ENCODE measurements at places on chromosomes 6 and 20.

- no peak for DNase-seq
Measured at GRCh38 chr6:138537106-138537505, 37.8 kb upstream of the NHSL1 start.

DNA sequence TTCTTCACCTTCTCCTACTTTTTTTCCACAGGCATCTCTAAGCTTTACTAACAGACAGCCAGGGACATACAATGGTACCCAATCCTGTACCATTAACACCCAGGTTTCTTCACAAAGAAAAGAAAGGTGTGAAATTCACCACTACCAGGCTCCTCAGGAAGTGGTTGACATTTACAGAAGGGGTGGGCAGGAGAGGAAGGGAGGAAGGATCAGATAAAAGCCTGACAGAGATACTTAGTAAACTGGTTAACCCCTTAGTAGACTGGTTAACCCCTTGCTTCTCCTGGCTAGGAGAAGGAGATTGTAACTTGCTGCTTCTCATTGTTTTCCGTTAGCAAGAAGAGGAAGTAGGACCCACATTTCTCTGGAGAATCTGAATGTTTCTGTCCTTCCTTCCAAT lies 7.2 kb downstream of the SAMD3 start:
- no peak for DNase-seq

- DNase-seq: no peak
Measured at GRCh38 chr20:10951904-10952303, 278.1 kb upstream of the JAG1 start.

GRCh38 chr20:24134284-24134683 lies 145.7 kb upstream of the GGTLC1 start:
- no peak for DNase-seq

- no peak for DNase-seq
Measured at GRCh38 chr6:62102387-62102786, 183.6 kb downstream of the KHDRBS2 start.

GRCh38 chr20:57060407-57061050 lies 205.9 kb downstream of the BMP7 start:
- no peak for DNase-seq

DNA sequence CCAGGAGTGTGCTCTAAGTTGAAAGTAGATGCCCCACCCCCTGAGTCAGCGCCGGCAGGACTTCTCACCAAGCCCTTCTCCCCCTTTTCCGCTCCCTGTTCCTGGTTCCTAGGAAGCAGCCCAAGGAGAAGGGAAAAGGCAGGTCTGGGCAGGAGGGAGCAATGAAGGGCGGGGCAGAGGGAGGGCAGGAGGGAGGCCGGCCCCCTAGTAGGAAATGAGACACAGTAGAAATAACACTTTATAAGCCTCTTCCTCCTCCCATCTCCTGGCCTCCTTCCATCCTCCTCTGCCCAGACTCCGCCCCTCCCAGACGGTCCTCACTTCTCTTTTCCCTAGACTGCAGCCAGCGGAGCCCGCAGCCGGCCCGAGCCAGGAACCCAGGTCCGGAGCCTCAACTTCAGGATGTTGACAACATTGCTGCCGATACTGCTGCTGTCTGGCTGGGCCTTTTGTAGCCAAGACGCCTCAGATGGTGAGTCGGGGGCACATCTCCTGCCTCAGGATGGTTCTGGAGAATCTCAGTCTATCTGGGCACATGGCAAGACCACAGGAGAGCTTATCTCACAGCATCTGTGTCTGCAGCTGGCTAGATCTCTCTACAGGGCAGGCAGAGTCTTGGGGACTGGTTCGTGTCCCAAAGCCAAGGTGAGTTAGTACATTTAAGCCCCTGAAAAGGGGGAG lies at the start of gene PROCR:
Gene PROCR (plus strand): TSS at position 320 of the 681 bp plus-strand sequence. CDS start 83 bp downstream, at position 403.
- peak; percentile 26 for DNase-seq

GRCh38 chr6:33251395-33252012 lies 20.2 kb downstream of the VPS52 start:
- DNase-seq: peak; percentile 31

DNA sequence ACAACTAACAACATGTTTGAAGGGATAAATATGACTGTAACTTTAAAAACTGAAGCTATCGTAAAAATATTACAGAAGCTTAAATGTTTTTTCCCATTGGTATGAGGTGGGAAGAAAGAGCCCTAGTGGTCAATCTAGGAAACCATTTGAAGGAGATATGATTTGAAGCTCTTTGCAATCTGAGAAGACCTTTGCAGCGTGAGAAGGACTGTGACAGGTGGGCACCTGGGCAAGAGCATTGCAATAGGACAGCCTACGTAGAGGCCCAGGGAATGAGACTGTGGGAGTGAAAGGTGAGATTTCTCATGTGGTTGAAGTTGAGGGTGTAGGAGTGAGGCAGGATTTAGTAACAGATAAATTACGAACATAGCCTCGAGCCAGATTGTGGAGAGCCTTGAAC lies 108.0 kb upstream of the PDE7B start:
- DNase-seq: no peak

DNA sequence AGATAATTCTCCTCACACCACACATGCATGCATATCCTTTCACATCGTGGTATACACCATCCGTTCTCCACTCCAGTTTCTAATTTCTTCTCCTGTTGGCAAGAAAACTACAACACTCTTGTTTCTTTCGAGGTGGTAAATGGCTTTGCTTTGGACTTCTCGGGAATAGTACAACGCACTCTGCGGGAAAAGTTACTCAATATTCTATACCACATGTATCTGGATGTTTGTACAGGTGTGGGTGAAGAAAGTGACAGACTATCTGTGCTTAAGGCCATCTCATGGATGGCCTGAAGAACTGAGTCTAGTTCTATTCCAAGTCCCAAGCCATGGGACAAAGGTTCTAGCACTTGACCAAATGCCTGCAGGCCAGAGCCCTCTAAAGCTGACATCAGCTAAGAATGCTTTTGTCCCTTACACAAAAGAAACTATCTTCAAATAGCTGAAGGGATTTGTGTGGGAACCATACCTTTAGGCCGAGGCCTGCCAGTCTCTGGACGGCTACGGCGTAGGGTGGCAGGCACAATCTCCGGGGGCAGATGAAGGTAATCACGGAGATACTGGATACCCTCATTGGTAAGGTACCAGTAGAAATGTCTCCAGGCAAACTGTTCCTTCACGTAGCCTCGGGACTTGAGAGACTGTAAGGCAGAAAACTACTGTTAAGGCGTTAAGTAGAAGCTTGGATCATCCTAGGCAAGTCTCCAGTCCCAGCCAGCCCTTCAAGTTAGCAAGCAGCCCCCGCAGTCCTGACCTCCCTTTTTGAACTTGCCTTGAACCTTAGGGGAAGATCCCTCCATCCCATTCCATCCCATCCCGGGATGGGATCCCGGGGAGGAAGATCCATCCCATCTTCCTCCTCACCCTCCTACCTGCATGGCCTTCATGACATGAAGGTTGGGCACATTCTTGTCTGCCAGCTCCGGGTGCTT lies 1.4 kb downstream of the RPS10 start:
- no peak for DNase-seq

GRCh38 chr6:148888856-148889255 lies 142.0 kb downstream of the UST start:
- no peak for DNase-seq

DNA sequence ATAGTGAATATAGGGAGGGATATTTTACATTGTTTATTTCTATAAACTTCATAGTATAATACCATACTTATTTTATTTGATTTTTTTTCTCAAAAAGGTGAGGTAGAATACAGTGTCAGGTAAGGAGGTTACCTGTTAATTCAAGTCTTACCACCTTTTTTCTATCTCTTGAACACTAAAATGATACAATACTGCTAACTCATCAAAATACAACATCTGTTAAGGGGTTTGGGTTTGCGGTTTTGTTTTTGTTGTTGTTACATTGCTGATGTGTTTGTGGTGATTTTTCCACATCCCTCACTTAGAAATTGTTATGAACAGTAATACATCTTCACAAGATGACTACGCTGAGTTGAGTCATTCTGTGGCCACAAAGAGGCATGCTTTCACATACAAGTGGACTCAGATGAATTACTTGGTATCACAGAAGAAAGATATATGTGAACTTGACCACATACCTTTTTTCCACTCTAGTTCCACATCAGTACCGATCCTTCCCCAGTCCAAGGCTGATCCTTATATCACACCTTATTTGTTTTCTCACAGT lies 139.4 kb upstream of the ID4 start:
- DNase-seq: no peak

DNA sequence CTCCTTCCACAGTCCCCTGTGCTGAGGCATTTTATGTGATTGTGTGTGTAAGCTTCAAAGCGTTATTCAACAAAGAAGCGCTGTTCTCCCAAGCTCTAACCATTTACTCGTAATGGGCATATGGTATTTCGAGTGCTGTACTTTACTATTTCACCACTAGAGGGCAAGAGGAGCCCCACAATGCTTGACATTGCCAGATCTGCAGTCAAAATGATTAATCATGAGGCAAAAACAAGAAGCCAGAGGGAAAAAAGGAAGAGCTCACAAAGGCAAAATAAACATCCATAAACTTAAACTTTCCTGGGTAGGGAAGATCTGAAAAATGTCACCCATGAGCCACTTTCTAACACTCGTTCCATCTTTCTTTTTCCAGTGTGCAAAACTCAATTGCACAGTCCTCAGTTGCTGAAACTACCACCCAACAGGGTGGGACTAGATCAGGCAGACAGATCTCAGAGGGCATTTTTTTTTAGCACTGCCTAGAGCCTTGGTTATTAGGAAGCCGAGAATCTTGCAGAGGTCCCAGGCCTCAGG lies 215.0 kb upstream of the PLCB4 start:
- no peak for DNase-seq

GRCh38 chr20:49888212-49889000 lies 26.9 kb downstream of the SPATA2 start:
- DNase-seq: peak; percentile 72

DNA sequence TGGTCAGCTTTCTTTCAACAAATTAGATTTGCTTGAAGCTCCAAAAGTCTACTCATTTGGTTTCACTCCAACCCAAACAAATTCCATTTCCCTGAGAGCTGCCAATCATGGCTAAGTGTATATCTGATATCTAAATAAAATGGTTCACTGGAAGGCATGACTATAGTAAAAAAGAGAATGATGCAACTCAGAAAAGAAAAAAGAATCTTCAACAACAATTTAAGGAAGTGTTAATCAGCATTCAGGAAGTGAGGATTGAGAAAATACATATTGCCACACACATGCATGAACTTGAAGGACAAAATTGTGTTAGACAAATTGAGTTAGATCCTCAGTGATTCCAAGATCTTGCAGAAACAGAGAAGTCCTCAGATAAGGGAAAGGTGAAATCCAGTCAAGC lies 972.9 kb upstream of the FLRT3 start:
- DNase-seq: no peak

DNA sequence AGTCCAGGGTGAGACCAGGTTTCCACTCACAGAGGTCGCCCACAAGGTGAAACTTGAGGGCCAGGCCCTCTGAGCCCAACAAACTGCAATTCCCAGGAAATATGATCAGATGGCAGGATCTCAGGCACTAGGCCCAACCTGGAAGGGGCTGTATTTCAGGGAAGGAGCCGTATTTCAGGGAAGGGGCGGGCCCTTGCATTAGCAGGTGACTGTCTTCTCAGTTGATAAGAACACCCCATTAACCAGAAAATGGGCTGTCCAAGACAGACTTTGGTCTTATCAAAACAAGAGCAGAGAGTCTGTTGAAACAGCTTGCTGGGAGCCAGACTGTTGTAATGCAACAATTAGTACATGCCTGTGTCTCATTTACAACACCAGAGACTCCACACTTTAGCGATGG lies 10.9 kb upstream of the BNIP5 start:
- DNase-seq: no peak

GRCh38 chr6:22023937-22024336 lies 272.9 kb downstream of the PRL start:
- DNase-seq: no peak

- no peak for DNase-seq
Measured at GRCh38 chr20:38085026-38085425, 51.5 kb downstream of the RPRD1B start.

DNA sequence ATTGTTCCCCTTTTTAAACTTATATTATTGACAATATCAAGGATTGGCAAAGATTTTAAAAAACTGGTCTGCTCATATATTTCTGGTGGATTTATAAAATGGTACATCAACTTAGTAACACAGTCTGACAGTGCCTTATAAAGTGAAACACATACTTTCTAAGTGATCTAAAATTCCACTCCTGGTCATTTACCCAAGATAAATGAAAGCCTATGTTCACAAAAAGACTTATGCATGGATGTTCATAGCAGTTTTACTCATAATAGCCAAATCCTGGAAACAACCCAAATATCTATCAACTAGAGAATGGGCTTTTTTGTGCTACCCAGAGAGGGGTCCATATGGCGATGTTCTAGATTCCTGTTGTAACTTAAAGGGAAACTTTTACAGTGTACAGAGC lies 222.4 kb upstream of the FAM83B start:
- no peak for DNase-seq

DNA sequence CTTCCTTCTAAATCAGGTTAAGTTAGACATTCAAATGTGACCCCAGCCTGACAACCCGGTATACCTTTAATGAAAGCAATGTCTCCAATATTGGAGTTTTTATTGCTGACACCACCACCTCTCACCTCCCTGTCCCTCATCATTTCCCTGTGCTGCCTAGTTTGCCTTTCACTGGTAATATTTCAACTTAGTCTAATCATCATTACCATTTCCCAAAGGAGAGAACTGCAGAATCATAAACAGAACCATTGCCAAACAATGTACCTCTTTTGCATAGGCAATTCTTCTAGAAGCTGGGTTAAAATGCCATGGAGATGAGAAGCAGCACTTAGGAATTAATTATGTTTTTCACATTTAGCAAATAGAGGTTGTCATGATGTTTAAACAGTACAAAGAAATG lies 370.3 kb downstream of the LAMA2 start:
- DNase-seq: no peak

DNA sequence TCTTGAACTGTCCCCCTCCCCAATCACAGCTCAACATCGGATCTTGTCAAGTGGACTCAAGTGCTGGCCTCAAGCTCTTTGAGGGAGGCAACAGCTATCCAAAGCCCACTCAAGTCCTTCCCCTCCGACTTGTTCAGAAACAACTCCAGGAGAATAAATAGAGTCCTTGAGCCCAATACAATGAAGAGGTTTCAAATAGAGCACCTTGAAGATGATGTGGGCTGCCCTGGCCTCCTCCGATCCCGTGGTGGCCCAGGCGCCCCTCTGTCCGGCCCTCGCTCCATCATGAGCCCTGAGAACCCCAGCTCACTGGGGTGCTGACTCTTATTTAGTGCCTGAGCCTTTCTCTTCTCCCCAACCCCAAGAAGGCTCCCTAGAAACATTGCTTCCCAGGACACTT lies 164.3 kb upstream of the PMEPA1 start:
- no peak for DNase-seq

Data from activated CD4-positive, alpha-beta T cell treated with anti-CD3 and anti-CD28 coated beads, Interleukin-2, amount 50 U/mL, for 48 hours (primary cell).